COR-L47 (cell line): ENCODE measurements at places on chromosomes 1 and 21.

DNA sequence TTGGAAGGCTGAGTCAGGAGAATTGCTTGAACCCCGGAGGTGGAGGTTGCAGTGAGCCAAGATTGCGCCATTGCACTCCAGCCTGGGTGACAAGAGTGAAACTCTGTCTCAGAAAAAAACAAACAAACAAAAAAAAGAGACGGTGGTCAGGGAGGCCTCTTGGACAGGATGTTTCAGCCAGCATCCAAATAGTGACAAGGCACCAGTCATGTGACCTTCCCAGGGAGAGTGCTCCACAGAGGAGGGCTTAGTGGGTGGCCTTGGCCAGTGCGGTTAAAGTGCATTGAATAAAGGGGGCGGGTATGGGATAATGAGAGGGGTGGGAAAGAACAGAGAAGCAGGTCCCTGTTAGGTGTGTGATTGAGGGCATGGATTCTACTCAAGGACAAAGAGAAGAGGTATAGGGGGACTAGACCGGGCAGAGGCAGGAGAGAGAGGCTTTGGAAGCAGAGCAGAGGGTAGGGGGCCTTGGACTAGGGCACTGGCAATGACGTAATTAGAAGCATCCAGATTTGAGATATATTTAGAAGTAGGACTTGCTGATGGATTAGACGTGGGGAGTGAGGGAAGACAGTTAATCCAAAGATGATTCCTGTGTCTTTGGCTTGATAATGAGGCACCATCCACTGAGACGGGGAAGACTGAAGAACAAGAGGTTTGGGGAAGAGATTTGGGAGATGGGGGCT, 12.0 kb upstream of the RYR2 start:
- no peak for DNase-seq

GRCh38 chr1:5725406-5725805, 266.8 kb downstream of the NPHP4 start:
- DNase-seq: no peak

GRCh38 chr1:22376546-22376945, 75.1 kb upstream of the ZBTB40 start:
- DNase-seq: no peak

GRCh38 chr1:154840269-154841176, 29.6 kb downstream of the KCNN3 start:
- DNase-seq: no peak

- no peak for DNase-seq
Measured at GRCh38 chr21:26588446-26588845, 15.4 kb upstream of the CYYR1 start.

- DNase-seq: no peak
Measured at GRCh38 chr1:12527564-12527963, 90.4 kb downstream of the DHRS3 start.

DNA sequence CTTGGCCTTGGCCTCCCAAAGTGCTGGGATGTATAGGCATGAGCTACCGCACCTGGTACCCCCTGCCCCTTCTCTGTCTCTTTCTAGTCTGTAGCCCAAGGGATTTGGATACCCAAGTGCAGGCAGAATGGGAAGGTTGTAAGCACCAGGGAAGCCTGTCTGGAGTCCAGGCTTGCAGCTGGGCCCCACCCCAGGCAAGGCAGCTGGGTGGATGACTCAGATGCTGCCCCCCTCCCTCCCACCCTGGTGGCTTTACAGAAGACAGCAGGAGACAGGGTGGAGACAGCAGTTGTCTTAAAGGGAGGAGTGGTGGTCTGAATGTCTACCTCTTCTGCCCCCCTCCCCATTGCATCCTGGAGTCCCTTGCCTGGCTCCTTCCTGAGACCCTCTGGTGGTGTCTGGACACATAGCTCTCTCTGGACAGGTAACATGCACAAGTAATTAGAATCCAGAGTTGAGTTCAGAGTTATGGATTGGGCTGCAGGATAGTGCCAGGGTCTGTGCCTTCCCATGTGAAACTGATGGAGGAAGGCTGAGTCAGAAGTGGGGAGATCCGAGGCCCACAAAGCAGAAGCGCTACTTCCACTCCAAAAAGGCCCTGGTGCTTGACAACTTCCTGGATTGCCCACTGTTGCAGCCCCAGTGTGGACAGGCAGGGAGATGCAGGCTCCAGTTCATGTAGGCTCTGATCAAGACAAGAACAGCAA, 5.1 kb downstream of the LMNA start:
- peak; percentile 20 for DNase-seq

DNA sequence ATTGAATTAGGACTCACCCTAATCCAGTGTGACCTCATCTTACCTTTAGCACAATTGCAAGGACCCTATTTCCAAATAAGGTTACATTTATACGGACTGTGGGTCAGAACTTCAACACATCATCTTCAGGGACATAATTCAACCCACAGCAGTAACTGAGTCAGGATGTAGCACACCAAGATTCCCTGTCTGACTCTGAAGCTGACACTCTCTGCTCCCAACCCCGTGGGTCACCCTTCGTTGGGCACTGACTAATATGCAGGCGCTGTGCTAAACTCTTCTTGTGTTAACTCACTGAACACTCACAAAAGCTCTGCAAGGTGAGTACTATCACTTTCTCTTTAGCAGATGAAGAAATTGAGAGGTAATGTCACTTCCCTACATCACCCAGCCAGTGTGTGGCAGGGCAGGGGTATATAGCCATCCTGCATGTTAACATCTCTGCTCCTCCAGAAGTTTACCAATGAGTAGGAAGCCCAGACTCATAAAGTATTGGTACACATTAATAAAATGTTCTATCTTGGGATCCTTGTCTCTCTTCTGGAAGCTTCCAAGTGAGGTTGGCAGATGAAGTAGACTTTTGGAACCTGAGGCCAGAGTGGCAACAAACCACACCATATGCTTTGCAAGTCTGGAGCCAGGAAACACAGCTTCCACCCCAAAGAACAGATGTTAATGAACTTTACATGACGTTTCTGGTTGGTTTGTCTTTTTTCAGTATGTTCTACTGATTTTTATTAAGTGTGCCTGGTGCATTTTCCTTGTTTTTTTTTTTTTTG, 139.2 kb upstream of the KLHDC7A start:
- DNase-seq: no peak

DNA sequence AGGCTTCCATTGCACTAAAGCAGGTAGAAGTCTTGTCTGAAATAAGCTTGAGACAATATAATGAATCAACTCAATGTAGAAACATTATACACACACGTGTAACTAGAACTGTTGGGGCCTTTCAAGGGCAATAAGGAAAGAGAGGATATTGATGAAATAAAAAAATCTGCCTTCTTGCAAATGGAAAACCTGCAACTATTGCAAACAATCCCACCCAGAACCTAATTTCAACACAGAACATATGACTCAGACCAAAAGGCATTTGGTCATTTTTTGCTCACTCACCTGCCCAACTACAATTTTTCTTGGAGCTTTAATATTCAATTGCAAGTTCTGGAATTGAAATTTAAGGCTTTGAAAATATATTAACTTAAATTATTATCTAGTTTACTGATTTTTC, 900.1 kb downstream of the TTLL7 start:
- DNase-seq: no peak

GRCh38 chr1:961132-961669, 817 bp downstream of the KLHL17 start:
- DNase-seq: no peak

DNA sequence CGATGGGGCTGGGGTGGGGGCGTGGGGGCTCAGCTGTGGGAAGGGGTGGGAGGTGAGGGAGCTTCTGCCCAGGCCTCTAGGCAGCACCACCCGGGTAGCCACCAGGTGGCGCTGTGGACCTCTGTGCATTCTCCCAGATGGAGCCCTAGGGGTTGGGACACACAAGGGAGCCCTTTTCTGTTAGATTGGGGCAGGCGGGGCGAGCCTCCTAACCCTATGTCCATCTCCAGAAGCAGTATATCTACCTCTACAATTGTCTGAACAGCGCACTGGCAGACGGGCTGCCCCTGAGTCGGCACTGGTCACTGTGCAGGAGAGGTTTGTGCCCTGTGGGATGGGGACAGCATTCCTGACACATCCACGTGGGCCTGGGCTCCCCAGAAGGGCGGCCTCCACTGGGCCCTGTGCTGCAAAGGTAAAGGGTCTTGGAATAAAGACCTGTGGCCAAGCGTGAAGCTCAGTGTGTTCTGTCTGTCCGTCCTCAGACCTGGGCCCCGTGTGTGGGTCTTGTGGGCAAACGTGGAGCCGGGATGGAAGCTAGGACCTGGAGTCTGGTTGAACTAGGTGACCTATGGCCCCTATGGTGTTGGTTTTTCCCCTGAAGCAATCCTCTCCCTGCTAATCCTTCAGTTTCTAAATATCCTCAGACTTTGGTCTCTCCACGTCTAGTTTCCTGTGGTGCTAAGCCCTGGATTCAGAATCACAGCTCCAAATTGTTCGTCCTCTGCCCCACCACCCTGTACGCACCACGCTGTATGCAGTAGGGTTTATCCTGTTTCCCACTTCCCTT, 4.4 kb upstream of the LGR6 start:
- peak; percentile 68 for DNase-seq

GRCh38 chr1:25704267-25704691, 87.7 kb downstream of the MAN1C1 start:
- no peak for DNase-seq

DNA sequence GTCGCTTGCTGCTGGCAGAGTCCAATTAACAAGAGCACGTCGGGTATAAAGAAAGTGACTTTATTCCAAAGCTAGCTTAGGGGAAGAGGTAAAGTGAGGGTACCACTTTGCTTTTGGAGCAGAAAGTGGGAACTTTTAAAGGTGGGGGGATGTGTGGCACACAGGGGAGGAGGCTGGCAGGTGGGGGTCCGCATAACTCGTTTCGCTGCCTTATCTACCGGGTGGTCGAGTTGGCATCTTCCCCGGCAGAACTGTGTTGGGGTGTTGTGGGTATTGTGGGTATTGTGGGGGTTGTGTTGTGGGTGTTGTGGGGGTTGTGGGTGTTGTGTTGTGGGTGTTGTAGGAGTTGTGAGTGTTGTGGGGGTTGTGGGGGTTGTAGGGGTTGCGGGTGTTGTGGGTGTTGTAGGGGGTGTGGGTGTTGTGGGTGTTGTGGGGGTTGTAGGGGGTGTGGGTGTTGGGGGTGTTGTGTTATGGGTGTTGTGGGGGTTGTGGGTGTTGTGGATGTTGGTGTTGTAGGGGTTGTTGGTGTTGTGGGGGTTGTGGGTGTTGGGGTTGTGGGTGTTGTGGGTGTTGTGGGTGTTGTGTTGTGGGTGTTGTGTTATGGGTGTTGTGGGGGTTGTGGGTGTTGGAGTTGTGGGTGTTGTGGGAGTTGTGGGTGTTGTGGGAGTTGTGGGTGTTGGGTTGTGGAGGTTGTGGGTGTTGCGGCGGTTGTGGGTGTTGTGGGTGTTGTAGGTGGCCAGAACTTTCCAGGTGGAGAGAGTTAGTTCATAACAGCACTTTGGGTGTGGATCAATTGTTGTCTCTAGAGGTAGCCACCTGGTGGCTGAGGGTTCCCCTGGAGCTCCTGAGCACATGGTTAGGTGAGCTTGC, 52.7 kb downstream of the AGPAT3 start:
- DNase-seq: no peak

DNA sequence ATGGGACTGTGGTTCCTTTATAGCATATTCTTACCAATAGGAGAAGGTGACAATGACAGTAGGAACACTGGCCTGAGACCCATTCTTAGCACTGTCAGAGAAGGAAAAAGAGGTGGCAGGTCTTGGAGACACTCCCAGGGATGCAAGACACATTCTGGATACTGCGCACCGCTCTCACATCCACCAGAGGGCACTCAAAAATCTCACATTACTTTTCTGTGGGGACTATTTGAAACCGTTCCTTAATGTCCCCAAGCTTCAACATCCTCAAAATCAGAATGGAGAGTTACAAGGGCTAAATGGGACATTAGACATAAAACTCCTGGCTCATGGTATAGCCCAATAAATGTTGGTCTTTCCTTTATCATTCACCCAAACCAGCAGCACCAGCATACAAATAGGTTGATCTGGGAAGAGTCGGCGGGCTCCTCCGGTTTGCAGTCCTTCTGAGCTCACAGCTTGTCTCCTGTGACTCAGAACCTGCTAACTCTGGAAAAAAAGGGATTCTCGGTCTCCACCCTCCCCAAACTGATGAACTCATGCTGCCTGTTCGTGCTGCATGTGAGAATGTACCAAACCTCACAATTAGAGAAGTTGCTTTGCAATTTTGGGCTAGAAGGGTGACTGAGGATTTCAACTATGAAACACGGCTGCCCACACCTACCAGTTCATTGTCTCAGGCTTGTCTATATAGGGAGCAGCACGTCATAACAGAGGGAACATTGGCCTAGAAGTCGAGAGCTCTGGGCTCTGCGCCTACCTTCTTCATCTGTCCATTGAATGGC, 40.2 kb downstream of the IL12RB2 start:
- peak; percentile 39 for DNase-seq

DNA sequence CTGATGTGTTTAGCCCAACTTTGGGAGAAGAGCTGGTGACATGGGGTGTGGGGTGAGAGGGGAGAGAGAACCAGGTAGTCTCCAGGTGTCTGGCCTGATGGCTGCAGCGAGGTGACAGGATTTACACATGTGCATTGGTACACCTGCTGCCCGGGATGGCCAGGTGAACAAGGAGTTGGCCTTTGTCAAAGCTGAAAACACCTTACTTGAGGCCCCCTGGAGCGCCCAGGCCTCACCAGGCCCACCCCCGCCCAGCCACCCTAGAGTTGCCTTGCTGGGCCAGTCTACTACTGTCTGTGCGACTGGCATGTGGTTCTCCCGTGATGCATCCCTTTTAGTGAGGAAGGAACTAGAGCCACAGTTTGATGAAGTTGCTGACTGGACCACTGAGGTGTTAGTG, 90.5 kb downstream of the ADARB1 start:
- no peak for DNase-seq

DNA sequence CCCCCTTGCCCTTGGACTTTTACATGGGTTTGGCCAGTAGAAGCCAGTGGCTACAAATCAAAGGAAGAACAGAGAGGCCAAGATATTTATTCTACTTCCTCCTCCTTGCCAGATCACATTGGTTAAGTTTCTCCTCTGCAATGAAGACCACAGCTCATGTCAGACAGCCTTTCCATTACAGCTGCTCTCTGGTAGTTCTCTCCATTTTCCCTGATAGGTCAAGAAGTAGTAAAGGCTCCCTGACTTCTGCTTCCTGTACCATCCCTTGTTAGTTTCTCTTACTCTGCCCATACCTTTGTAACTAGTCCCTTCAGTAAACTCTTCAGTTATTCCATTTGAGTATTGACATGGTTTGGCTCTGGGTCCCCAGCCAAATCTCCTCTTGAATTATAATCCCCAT, 27.8 kb downstream of the NME7 start:
- DNase-seq: no peak

DNA sequence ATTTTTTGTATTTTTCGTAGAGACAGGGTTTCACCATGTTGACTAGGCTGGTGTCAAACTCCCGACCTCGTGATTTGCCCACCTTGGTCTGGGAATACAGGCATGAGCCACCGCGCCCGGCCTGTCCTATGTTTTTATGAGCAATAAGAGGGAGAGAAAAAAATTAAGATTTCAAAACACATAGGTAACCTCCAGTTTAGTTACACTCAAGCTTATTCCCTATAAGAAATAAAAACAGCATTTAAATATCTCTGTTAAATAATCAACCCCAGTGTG, 7.1 kb downstream of the RSBN1 start:
- no peak for DNase-seq

DNA sequence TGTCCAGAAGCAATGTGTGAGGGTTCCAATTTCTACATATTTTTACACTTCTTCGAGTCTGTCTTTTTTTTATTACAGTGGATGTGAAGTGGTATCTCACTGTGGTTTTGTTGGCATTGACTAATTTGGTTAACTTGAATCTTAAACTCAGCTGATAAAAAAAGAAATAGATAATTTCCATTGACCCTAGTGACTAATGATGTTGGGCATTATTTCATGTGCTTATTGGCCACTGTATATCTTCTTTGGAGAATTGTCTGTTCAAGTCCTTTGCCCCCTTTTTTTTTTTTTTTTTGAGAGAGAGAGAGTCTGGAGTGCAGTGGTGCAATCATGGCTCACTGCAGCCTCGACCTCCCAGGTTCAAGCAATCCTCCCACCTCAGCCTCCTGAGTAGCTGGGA, 33.3 kb upstream of the NBPF3 start:
- no peak for DNase-seq
